Fibroblast of mammary gland (primary cell): ENCODE measurements at places on chromosomes 4 and X.

DNA sequence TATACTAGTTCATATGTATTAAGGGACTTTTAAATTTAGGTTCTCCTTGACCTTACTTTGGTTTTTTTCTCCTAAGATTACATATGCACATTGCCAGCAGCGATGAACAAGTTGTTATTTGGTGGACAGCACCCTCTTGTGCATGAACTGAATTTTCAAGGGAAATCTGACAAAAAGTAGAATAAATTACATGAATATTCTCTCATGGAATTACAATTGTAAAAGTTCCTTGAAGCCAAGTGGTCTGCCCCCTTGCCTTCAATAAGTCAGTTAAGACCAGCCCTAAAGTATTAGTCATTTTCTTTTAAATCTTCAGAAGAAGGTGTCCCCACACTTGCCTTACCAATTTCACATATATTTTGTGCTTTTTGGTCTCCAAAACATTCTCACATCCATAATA, 30.7 kb upstream of the SMARCA5 start:
- DNase-seq: peak; percentile 69

DNA sequence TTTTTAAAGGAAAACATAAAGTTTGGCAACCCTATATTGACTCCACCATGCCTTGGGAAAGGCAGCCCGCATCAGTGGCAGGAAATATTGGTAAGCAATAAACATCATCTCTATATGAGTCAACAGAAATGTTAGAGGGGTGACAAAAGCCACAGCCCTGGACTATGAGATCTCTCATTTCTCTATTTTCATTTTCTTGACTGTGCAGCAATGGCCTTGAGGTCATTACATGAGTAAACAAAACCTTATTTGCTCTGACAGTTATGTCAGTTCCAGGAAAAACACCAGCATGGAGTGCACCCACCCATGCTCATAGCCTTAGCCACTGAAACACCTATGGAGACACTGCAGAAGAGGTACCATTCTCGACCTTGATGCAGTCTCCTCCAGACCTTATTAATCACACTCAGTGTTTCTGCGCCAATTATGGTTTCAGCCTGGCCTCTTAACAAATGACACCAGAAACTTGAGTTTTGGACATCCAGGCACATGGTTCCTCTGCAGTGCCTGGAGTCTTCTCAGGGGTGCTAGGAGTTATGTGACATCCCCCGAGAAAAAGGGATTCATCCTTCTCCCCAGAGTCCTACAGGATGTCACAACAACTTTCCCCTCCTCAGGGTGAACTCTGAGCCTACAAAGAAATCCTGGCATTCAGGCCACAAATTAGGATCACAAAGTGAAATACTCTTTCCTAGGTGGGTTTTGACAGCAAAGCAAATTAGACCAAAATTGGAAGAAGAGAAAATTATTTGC, 16.0 kb upstream of the HPGD start:
- DNase-seq: peak; percentile 67

DNA sequence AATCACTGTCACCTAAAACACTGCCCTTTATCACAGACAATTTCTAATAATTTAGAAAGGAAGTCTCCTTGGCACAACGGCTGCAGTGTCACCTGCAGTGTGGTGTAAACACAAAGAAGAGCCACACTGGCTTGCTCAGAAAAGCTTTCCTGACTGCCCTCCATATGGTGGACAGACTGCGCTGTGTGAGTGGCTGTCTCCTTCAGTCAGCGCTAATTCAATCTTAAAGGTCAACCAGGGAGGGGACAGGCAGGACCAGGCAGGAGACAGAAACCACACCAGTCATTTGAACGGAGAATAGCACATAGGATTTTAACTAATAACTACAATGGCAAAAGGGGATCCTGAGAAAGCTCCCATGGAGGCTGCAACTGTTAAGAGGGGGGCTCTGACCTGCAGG, 132.1 kb downstream of the NSUN7 start:
- no peak for DNase-seq

DNA sequence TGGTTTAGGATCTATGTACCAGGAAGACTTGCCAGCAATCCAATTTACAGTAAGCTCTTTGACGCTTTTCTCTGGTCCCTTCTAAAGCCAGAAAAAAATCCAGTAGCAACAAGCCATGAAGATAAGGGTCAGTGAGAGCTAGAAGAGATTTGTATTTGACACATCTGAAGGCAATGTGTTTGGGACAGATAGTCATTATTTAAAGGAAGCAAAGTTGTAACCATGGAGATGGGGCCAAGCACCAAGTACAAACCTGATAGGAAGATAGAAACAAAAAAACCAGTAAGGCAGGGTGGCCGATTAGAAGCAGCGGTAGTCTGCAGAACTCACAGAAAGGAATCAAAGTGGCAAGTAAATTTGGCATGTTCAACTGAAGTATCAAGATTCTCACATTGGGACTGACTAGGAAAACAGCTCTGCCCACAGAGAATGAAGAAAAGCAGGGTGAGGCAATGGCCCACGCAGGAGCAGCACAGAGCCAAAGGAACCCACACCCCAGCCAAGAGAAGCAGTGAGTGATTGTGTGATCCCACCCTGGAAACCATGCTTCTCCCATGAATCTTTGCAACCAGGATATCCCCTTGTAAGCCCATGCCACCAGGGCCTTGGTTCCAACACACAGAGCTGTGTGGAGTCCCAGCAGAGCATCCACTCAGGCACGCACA, 12.9 kb upstream of the C4orf54 start:
- DNase-seq: no peak

DNA sequence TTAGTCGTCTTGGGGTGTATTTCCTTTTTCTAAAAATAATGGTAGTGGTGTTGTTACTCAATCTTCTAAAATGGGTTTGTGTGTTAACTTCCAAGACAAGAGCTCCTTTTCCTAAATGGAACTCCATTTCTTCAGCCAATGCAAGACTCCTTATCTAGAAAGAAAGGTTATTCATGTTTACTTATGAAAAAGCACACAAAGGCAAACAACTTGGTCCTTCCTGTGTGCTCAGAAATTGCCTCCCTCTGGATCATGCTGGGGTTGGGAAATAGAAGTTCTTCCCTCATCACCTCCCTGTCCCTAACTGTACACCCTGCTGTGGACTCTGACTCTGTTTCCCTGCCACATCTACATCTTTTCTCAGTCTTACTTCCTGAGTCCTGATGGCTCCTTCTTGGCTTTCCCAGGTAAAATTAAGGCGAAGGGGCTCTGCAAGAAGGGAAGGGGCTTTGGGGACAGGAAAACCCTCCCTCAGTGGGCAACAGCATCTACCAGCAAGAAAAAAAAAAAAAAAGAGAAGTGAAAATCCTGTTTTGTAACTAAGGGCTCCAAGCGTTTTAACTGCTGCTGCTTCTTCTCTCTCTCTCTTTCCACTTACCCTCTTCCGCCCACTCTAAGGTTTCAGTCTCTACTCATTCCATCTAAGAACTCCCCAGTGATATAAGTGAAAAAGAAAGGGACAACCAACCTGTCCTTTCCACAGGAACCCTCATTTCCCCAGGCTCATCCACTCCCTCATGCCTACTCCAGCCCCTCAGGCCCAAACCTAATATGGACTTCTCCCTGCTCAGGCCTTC, 19.8 kb upstream of the TASL start:
- DNase-seq: no peak

GRCh38 chrX:94302446-94302845, 628.4 kb downstream of the FAM133A start:
- DNase-seq: no peak

- peak; percentile 69 for DNase-seq
These were observed 31.0 kb downstream of the ALPK1 start for GRCh38 chr4:112327965-112328733.

GRCh38 chr4:149835280-149835679, 19.6 kb upstream of the IQCM start:
- DNase-seq: no peak

DNA sequence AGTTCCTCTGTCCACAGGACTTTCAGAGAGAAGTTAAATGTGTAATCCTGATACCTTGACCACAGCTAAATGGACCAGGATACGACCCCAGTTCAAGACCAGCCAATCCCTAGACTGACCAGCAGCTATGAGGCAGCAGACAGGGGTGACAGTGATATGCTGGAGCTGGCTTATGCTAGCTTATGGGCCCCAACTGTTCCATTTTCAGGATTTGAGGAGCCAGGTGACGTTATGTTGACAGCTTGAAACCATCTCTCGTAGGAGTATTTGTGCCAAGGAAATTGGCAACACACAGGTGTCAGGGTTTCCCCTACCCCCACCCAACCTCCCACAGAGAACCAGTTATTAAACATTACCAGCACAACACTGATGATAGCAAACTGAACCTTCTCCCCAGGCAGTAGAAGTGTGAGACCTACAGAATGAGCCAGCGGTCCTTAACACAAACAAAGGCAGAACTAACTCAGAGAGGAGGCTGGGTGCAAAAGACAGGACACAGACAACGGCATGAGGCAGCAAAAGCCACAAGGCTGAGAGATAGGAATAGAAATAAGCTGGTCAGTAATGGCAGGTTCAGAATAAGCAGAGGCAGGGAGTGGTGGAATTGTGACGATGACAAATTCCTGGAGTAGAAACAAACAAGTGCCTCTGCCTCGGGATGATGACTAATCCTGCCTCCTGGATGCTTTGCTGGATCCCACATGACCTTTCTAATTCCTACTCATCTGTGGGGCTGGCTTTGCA, 85.6 kb upstream of the CPEB2 start:
- peak; percentile 80 for DNase-seq

DNA sequence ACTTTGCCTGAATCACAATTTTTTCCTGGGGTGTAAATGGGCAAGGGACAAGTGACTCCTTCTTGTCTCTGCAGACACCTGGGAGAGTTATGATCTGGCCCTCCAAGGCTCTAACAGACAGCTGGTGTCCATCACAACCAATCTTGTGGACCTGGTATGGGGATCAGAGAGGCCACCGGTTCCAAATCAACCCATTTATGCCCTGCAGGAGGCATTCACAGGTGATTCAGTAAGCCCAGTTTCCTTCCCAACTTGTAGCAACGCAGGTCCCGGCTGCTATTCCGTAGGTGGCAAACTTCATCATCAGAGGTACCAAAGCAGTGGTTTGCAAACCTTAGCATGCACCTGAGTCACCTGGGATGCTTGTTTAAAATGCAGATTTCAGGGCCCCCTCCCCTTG, 8.8 kb downstream of the XPNPEP2 start:
- DNase-seq: no peak

- DNase-seq: peak; percentile 36
These were observed 304.7 kb upstream of the TAPT1 start for GRCh38 chr4:16530688-16531635.

GRCh38 chrX:46913667-46914066, 1.4 kb downstream of the JADE3 start:
- DNase-seq: peak; percentile 31

GRCh38 chr4:5930876-5931275, 38.0 kb upstream of the CRMP1 start:
- no peak for DNase-seq

DNA sequence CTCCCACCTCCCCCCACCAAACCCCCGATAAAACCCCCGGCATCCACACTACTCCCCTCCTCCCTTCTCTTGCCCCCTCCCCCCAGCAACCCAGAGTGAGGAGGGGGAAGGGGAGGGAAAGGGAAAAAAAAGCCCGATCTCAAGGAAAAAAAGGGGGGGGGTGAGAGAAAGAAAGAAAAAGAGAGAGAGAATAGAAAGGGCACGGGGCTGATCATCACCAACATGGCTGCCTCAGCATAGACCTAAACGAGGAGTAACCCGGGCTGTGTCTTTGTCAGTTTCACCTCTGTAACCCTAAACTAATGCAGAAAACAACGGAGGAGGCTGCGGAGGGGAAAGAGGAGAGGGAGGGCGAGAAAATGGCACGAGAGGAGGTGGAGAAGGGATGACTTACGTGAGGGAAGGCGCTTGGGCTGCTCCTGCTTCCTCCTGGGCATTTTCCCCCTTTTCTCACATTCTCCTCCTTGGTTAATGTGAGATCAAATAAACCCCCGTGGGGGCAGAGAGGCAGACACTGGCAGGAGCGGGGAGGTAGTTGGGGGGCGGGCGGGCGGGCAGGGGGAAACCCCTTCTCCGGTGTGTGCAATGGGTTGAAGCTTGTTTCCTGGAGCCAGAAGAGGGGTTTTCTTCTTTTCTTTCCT, 532 bp downstream of the ZNF827 start:
- peak; percentile 38 for DNase-seq

- DNase-seq: peak; percentile 33
These were observed 38.9 kb downstream of the PDHA1 start for GRCh38 chrX:19382555-19383145.

DNA sequence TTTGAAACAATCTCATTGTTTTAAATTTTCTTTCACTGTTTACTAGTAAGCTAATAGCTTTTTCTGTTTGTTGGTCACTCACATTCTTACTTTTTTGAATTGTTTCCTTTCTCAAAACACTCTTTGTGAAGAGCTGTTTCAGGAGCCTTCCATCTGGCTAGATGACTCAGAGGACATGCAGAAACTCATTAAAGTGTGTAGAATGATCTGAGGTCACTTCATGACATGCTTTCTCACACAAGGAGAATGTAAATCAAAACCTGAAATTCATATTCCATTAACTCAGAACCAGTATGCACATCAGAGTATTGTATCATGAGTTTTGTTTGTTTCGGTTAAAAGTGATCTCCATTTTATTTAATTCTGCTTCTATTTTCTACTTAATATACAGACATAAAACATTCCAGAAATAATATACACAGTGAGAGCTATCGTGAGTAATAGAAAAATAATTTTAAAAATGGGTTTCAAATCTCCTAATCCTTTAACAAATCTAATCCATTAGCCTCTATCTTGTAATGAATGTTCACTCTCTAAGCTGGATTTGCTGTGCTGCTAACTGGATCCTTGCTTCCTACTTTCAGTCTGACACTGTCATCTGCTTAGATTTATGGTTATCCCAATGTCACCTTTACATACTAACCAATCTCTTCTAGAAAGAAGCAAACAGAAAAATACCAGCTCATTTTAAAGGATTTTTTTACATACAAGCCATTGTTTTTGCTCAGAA, 449.6 kb downstream of the FSTL5 start:
- DNase-seq: peak; percentile 34

- DNase-seq: peak; percentile 93
These were observed at the start of gene TBC1D8B for GRCh38 chrX:106802388-106803275. Gene TBC1D8B, plus strand, starts transcription at chrX:106802673. Its CDS starts 181 bp downstream, at chrX:106802854.

DNA sequence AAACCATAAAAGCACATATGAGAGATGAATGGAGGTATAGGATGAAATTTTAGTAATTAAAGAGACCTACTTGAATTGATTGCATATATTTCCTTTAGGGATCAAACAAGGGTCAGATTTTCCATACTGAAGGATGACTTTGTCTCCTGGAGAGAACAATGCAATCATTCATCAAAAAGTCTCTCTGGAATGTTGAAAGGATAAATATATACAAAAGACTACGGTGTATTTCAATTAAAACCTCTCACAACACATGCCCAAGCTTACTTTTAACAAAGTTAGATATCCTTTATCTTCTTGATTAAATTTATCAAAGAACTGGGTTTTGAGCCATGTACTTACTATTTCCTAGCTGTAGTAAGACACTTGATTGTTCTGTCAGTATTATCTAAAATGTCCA, 36.8 kb upstream of the ADH7 start:
- no peak for DNase-seq

DNA sequence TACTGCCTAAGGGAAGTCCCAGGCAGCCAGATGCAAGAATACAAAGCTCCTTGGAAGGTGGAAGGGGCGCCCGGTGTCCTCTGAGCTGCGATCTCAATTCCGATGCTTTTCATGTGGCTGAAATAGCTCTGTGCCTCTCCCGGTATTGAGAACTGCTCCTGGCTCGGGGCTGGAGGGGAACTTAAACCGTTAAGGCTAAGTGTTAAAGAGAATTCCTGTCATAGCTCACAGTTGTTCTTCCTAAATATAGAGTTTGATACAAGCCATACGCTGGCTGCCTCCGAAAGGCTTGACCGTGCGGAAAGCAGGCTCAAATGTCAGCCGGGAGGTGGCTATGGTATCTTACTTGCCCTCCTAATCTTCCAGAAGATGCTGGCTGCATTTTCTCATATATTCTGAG, at the start of gene SMPX:
Gene SMPX (minus strand): TSS at position 157 of the 400 bp plus-strand sequence. CDS start 3,826 bp downstream, outside the sequence.
- no peak for DNase-seq

GRCh38 chrX:100649550-100650356, 5.8 kb downstream of the SRPX2 start:
- DNase-seq: peak; percentile 96
